ENCODE measurements at places on chromosomes 11 and 22.

DNA sequence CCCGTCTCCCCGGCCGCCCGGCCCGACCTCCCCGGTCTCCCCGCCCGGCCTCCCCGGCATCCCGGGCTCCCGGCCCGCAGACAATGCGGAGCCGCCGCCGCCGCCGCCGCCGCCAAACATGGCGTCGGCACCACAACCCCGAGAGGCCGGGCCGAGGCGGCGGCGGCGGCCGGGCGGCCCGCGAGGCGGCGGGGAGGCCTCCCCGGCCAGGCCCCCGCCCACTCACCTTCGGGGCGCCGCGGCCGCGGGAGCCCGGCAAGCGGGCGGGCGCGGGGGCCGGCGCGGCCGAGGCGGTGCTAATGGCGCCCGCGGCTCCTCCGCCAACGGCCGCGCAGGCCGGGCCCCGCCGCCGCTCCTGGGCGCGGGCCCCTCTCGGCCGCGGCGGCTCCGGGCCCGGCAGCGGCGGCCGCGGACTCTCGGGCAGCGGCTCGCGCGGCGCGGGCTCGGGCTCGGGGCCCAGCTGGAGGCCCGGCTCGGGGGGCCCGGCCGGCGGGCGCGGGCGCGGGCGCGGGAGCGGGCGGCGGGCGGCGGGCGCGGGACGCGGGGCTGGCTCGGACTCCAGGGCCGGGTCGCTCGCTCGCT, 311 bp downstream of the BRD1 start:
- DNase-seq = no peak

DNA sequence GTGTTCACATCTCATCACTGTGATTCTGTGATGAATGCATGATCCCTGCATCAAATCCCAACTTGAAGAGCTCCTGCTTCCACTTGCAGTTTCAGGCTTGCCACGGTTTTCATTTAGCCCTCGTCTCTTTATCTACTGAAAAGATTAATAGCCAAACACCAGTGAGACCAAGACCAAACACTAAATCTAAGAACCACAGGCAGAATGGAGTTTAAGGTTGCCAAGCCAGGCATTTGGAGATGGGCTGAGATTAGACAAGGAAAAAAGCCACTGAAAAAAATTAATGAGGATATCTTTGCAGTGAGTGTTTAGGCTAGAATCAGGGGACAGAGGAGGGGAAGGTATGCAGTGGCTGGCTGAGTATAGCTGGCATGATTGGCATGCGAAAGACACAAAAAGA, 227.2 kb upstream of the BLID start:
- no peak for DNase-seq

DNA sequence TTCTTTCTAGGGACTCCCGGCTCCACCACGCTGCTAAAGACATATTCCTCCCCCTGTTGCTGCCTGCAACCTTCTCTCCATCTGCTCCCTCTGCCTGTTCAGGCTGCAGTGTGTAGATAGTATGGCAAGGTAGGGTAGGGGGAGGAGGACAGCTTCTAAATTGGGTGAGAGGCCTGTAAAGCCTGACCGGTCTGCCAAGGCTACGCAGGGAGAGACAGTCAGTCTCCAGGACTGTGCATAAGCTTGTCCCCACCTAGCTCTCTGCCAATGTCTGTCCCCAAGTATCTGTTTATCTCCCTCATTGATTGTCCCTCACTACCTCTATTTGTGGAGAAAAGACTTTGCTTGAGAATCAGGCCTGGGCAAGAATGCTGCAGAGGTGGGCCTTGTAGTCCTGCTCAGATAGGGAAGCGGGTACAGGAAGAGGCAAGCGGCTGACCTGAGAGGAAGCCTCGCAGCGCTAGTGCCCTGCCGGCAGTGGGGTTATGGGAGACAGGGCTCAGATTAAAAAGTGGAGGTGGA, 871 bp upstream of the SEZ6L start:
- DNase-seq = no peak

DNA sequence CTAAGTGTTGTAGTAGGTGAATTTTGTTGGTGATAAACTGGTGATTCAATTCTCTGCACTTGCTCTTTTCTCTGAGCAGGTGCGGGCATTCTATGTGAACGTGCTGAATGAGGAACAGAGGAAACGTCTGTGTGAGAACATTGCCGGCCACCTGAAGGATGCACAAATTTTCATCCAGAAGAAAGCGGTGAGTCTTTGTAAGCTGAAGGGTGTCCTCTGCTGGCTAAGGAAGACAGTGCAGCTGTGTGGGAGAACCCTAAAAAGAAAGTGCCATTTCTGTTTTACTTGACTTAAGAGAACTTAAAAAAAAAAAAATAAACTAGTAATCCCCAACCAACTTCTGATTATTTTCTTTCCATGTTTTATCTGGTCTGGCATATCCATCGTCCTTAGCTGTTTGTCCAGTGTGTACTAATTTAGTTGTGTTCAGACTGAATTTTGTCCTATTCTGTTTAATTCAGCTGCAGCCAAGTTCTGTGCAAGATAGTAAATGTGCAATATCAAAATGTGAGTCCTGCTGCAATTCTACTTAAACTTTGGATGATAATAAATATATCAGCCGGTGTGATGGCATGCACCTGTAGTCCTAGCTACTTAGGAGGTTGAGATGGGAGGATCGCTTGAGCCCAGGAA, 29.6 kb downstream of the CAT start:
- peak; percentile 53 for DNase-seq

DNA sequence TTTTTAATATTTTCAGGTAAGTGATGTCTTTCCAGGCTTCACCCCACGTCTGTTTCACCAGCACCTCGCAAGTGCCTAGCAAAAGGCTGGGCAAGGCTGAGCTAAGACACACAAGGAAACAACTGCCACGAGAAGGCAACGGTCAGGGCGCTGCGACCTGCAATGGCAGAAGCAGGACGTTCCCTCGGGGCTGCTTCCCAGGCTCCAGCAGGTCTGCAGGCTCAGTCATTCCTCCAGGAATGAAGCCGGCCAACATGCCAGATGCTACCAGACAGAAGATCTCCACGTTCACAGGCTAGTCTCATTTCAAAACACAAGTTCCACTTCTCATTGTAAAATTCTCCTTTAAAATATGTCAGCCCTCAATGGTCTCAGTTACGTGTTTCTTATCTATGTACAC, 45.5 kb downstream of the CELSR1 start:
- no peak for DNase-seq

DNA sequence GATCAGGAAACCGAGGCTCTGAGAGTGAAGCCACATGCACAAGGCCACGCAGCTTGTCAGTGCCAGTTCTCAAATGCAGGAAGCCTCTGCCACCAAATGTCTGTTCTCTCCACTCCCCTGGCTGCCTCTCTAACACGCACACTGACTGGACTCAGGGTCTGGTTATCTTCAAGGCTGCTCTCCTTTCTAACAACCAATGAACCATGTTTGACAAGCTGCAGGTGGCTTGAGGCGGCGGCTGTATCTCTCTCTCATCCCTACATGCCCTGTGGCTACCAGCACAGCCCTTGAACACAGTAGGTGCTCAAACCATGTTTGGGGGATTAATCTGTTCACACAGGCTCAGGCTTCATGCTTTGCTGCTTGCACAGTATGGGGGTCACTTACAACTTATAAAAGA, 23.7 kb downstream of the MFNG start:
- DNase-seq = no peak

GRCh38 chr11:68872216-68873003, 30.7 kb upstream of the CPT1A start:
- no peak for DNase-seq

DNA sequence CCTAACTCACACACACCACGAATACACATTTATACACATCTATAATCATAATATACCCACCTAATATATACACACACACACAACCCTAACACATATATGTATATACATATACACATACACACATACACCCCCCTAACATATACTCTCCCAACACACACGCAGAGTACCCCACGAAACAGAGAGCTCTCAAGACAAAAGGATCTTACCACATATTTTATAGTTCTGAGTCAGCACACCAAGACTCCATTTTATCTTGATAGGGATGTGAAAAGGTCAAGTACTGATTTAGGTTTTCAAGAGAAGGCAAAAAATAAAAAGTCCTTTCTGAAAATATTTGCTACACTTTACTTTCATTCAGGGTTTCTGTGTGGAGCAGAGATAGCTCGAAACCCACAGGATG, 1207.2 kb downstream of the LRRC4C start:
- no peak for DNase-seq

DNA sequence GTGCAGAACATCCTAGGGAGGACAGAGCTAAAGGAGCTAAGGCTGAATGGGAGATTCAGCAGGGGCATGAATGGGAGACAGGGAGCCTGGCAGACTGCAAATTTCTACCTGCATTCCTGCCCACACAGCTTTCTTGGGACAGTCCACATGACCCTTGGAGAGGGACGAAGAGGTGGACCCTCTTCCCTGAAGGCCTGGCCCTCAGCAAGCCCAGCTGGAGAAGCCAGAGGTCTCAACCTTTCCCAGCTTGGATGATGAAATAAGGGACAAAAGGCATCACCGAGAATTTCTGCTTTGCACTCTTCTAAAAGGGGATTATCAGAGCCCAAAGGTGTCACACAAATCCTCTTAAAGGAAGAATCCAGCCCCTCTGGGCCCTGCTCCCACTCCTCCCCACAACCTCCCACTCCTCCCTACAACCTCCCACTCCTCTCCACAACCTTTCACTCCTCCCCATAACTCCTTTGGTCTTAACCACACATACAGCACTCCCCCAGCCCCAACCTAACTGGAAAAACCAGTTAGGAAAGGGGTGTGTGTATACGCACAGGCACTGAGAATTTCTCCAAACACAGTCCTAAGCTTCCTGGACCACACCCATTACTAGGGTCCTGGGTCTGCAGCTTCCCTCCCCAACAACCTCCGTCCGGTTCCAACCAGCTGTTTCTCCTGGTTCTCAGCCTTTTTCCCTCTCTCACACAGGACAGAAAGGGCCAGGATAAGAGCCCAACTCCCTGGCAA, 38.4 kb downstream of the RPL27A start:
- no peak for DNase-seq

DNA sequence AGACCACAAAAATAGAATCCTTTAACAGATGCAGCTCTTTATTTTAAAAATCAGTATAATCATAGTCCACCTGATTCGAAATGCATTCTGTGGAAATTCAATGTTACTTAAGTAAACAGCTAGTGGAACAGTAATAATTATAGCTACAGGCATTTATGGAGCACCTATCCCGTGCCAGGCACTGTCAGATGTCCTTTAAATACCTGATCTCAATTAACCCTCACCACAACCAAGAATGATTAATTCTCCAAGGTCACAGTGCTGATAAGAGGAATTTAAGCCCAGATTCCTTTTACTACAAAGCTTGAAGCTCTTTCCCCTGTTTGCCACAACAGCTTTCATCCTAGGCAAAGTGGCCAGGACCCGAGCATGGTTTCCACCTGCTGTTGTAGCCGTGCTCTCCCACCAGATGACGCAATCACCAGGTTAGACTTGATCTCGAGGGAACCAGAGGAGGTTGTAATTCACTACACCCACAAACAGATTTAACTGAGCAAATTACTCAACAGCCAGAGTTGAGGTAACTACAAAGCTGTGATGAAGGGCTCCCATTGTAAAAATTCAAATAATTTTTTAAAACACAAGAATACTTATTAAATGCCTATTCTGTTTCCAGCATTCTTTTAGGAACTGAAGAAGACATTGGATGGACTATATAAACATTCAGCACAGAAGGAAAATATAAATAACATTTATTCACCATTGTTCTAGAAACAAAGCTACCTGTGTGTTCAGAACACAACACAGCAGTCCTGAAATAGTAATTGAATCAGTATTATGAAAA, 10.3 kb downstream of the PRDM10 start:
- DNase-seq = peak; percentile 47

- DNase-seq = no peak
Measured at GRCh38 chr22:36199001-36199551, 2.5 kb downstream of the APOL4 start.

GRCh38 chr11:62603072-62603408, 1.4 kb upstream of the MTA2 start:
- DNase-seq = no peak

DNA sequence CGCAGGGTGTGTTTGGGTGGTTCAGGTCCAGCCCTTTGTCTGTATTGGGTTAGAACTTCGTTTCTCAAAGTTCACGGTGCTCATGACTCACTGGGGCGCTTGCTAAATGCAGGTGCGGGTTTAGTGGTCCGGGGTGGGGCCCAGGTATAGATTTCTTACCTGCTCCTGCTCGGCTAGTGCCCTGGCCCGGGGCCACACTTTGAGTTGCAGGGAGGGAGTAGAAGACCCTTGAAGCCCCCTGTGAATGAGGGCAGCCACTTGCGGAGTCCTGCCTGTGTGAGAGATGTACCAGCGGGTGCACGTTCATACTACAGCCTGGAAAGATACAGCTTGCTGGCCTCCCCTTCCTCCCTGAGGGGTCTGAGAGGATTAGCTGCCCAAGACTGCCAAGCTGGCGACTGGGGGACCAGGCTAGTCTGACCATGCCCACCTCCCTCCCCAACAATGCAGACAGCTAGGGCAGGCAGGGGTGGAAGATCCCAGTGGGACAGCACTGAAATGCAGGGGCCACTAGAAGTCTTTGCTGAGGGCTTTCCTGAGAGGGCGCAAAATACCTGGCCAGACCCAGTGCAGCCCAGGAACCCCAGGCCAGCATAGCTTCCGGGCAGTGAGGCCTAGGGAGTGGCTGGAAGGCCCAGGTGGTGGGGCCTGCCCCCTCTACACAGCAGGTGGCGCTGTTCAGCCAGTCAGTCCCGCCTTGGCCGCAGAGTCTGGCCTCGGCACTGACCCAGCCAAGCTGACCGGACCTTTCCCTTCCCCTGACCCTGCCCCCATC, 5.1 kb upstream of the MYRF start:
- DNase-seq = peak; percentile 71

DNA sequence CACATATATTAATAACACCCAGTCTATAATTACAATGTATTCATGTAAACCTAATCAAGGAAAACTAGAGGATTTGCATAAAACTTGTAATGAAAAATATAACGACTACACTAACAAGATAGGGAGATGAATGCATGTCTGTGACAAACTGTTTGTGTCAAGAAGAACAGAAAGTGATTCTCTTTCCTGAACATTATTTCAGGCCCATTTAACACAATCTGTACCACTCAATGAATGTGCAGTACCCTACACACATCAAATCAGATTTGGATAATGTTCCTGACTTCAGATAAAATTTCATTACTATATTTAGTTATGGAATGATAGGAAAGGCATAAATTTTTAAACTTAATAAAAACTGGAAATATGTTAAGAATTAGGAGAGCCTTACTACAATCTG, 93.1 kb downstream of the CADM1 start:
- DNase-seq = no peak

GRCh38 chr11:117961896-117962295, 24.3 kb upstream of the IL10RA start:
- peak; percentile 10 for DNase-seq

DNA sequence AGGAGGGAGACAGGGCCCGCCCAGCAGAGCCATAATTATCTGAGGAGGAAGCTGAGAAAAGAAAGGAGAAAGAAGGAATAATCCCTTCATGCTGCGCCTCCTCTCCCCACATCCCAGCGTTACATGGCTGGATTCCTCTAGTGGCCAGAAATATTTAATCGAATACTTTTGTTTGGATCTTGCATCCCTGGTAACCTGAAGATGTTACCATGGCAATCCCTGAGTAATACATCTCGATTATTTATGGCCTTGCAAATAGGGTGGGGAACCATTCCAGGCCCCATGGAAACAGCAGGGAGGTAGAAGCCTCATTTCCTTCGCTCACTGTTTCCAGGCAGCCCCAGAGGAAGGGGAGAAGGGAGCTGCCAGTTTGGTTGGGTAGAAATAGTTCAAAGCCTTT, 357.7 kb downstream of the BUD13 start:
- DNase-seq = no peak

Measured in stimulated activated CD8-positive, alpha-beta memory T cell treated with anti-CD3 and anti-CD28 coated beads, Interleukin-4, amount 100 ng/mL, for 48 hours (primary cell).